ENCODE measurements at places on chromosomes 1 and 21.

- DNase-seq = no peak
These were observed 15.6 kb downstream of the TRAPPC10 start for GRCh38 chr21:44027607-44028286.

DNA sequence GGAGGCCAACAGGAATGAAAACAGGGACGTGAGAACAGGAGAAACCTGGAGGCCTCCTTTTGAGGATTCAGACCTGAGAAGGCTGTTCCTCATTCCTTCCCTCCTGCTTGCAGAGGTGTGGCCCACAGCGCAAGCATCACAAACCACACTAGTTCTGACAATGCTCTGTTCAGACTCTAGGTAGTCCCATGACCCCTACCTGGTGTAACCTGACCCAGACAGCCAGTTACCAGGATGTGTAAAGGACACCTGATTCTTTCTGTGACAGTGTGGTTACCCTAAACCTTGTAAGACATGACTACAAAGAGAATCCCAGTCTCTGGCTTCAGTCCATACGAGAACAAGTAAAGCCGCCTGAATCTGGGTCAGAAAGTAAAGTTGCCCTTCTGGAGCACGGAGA lies 3.2 kb downstream of the MECR start:
- DNase-seq = no peak

DNA sequence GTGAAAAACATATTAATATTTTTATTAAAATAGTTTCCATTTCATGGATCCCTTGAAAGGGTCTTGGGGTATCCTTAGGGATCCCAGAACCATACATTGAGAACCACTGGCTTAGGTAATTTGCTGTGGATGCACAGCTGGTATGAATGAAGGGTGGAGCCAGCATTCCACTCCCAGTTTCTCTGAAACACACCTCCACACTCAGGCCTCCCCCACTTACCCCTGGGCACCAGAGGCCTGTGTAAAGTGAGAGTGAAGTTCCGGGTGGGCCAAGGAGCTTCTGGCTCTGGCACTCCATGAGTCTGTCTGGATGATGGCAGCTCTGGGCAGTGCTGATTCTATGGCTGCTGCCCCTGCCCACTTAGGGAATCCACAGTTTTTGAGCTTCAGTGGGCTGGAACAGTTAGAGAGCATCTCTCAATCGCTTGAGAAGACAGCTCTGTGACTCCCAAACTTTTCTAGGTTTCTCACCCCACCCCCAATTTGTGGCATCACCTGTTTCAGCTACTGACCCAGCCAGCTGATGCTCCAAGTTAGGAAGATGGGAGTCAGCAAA lies 57.8 kb upstream of the CD1D start:
- DNase-seq = no peak

- DNase-seq = no peak
These were observed 126.7 kb downstream of the HMCN1 start for GRCh38 chr1:185860859-185861258.

DNA sequence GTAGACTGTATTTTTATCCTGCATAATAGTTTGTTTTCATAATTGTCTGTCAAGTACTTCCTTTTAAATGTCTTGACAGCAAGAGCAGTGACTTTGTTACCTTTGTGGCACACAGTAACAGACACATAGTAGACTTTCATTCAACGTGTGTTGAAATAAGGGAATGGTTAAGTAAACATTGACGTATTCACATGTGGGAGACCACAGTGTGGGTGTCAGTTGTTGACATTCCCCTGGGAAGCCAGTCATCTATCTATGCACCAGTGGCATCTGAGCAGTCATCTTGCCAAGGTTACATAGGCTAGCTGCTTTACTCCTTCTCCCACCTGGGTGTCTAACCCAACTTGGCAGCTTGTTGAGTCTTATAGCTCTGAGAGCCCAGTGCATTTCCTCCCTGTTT lies 1.4 kb upstream of the NUP133 start:
- no peak for DNase-seq

Measured in GDM1 (cell line).